Mesothelial cell of epicardium (in vitro differentiated cells): ENCODE measurements at places on chromosomes 1 and 21. TPM values are rescaled to one million over a fixed set of nuclear protein-coding genes. Genes with fewer than 3 reads are reported as not detected.

DNA sequence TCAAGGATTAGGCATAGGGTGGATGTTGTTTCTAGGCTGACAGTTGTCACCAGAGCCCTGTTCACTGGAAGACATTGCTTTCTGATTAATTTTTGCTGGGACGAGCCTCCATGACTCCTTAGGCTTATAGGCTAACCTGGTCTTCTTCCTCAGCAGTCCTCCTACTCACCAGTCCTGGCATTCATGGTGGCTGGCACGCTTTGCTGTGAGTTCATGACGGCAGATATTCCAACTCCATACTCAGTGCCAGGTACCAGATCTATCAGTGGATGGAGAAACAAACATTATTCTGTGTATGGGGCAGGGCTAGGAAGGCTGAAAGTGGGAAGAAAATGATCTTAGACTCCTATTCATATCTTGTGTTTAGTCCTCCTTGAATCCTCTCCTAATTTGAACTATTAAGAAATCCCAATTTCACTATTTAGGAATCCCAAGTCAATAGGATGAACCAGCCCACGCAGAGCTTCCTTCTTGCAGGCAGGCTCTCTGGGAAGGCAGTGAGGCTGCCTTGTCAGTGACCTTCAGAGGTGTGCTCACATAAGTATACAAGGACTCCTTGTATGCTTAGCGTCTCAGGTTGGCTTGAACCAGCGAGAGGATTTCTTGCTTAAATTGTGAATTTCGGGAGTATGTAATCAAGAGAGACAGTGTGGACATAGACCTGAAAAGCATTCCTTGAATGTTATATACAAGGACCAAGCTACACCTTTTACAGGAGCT lies 174.6 kb upstream of the KIAA0040 start:
- H3K27me3 ChIP-seq = peaks cover 81% of the 10 kb centered on the region
- no peaks in the 10 kb centered on the region for H3K4me1 ChIP-seq
- DNase-seq = no peak
- H3K27ac ChIP-seq = no peak overlapping the region

RASAL2 gene
- 35.0 to 35.7 TPM (median 35.5 TPM) in 3 replicates for total RNA-seq

SRGAP2C gene
- 20.9 to 23.3 TPM (median 21.6 TPM) in 3 replicates for total RNA-seq

GRCh38 chr1:193355626-193356025 lies 169.2 kb upstream of the B3GALT2 start:
- no peaks in the 10 kb centered on the region for H3K36me3 ChIP-seq
- DNase-seq = no peak
- no peak overlapping the region for H3K4me3 ChIP-seq
- no peaks in the 10 kb centered on the region for H3K27me3 ChIP-seq

GRCh38 chr1:64543831-64544230 lies 73.9 kb downstream of the CACHD1 start:
- H3K27ac ChIP-seq = no peak overlapping the region
- peaks cover 55% of the 10 kb centered on the region for H3K4me1 ChIP-seq
- H3K4me3 ChIP-seq = no peak overlapping the region
- no peaks in the 10 kb centered on the region for H3K36me3 ChIP-seq
- DNase-seq = no peak
